ENCODE measurements at places on chromosomes 2 and 18.

GRCh38 chr2:238722181-238722580, 125.7 kb upstream of the TWIST2 start:
- no peak for DNase-seq

DNA sequence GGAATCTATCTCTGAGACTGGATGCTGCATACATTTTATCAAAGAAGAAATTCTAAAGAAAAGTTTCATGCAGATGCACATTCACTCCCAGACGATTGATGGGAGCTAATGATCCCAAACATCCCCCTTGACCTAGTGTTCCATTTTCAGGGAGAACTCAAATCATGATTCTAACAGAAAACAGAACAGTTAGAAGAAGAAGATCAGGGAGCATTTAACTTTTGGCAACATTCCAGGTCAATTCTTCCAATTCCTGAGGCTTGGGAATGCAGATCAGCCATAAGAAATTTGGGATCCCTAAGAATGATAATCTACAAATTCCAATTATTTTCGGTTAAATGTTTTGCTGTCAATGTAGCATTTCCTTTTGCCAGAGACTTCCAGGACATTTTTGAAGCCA, 96.6 kb downstream of the CPO start:
- DNase-seq: peak; percentile 43

- DNase-seq: no peak
Measured at GRCh38 chr2:64946769-64947247, 42.4 kb upstream of the SLC1A4 start.

DNA sequence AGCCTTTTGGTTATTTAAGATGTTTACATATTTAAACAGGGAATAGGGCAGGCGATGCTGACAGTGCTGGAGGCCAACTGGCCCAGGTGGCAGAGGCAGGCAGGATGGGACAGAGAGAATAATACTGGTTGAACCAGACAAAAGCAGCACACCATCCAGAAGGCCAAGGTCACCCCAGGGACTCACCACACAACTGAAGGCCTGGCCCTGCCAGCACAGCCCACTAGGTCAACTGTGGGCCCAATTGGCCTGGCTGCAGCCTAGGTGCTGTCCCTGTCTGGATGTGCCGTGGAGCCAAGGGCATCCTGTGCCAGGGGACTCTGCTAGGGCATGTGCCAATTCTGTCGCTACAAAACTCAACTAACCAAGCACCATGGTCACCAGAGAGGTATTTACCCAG, 69.2 kb downstream of the RNF152 start:
- DNase-seq: no peak

GRCh38 chr2:207895274-207895860, 125.7 kb upstream of the FZD5 start:
- DNase-seq: no peak

GRCh38 chr2:218988650-218989049, 3.7 kb upstream of the FEV start:
- DNase-seq: no peak

- DNase-seq: peak; percentile 68
Measured at GRCh38 chr2:112646791-112647689, 1.3 kb downstream of the SLC20A1 start.

GRCh38 chr18:78731398-78732032, 248.1 kb upstream of the SALL3 start:
- DNase-seq: no peak

DNA sequence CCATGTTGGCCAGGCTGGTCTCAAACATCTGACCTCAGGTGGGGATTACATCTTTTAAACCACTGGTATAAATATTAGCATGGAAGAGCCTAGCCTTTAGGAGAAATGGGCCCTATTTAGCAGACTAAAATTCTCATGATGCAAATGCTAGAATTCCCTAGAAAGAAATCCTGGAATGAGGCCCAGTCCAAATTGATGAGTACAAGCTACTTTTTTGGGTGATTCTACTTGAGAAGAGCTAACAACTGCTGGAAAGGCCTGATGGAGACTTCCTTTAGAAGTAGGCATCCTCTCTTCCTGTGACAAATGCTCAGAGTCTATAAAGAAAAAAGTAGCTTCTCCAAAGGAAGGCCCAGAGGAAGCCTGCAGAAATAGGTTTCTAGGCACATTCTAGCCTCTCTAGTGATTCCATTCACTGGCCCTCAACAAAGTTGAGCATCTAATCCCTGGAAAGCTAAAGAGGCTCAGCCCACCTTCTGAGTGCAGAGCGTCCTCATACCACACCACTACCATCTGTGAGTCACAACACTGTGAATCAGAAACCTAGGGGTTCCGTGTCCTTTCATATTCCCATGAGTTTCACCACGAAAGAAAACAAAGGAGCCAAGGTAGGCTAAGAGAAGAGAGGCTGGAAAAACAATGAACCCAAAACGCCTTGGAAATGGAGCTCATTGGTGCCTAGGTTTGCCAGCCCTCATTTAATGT, 183.1 kb downstream of the C1D start:
- no peak for DNase-seq

- DNase-seq: peak; percentile 76
Measured at GRCh38 chr2:29114946-29115609, at the start of gene CLIP4. Gene CLIP4 (plus strand): TSS chr2:29115415. CDS start chr2:29121389, 5,974 bp downstream.

- DNase-seq: no peak
Measured at GRCh38 chr18:53375621-53376020, 848.8 kb downstream of the MBD2 start.

DNA sequence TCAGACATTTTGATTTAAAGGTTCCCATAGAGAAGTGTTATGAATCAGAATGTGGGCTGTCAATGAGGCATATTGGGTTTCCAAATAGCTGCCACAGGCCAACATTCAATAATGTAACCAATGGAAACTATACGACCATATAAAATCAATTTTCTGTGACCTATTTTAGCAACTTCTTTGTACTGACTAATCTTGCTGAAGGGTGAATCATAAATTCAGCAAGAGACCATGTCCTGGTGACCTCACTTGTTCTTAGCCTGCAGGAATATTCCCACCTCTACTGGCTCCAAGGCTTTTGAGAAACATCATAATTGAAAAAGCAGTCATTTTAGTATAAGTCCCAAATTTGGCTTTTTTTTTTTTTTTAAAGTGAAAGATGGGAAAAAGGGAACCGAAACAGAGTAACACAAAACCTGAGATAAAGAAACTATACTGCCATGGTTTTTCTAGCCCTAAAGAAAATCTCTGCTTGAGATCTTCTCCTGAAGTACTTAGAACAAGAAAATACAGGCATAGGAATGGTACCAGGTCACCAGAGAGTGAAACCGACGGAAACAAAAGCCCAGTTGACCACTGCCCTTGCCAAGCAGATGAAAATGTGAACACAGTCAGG, 32.1 kb downstream of the PLEKHM3 start:
- no peak for DNase-seq

DNA sequence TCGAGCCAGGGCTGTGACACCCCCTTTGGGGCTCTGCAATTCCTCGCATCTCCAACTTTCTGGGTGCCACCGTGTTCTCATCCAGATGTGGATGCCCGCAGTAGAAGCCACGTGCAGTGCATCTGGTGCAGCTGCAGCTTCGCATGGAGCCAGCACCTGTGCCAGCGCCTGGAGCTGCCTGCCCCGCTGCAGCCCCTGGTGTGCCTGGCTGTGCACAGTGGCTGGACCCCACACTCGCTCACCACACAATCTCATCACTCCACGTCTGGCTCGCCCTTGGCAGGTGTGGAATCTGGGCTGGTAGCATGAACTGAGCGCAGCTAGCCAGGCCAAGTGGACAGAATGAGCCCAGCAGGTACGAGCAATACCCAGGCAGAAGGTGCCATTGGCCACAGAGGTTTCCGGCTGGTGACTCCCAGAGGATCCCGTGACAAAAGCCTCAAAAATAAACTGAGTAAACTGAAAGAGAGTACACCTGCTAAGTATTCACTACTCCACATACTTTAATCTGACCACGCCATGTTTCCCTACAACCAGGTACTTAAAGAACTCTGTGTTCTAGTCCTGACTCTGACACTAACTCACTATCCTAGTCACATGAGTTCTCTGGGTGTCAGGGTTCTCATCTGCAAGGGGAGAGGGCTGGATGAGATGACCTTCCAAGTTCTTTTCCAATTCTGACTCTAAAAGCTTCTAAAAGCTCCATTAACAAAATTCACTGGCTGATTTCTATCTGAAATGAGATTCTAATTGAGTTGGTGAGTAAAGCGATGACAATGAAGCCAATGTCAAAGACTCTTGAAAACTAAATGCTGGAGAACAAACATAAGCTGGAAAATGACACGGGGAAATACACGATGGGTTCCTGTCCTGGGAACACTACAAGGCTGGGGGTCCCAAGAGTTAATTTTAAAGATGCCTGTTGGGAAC, 37.1 kb downstream of the RNF152 start:
- no peak for DNase-seq

- no peak for DNase-seq
Measured at GRCh38 chr2:102258386-102259074, 52.8 kb upstream of the IL1RL1 start.

DNA sequence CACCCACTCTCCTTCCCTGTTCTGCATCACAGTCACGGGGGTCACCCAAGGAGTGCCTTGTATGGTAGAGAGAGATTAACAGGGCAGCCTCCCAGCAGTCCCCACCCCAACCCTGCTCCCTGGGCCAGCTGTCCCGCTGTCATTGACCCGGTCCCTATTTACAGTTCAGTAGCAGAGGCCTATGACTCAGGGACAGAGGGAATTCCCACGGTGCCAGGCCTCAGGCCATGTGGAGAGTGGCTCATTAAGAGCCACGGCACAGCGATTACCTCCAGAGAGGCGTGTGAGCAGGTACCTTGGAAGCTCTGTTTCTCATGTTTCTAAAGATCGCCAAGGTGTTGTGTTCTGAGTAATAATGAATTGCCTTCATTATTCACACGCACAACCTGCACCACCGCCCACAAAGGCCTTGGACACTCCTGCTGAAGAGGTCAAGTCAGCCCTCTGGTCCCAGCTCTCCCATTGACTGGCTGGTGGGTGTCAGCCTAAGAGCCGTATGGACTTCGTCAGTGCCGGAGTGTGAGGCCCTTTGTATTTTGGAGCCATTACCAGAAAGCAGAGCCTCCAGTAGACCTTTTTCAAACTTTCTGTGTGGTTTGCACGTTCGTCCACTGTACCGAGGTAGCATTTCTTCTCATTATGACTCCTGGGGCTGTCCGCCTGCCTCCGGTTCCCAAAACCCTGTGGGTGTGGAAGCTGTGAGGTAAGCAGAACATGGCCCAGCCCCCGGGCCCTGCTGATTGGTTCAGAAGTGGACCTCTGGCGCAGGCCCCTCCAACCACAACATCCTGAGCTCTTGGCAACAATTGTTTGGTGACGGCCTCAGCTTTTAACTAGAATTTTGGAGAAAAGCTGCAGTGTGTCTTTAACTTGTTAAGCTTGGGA, 47.0 kb downstream of the SERTAD2 start:
- peak; percentile 66 for DNase-seq

GRCh38 chr2:37318401-37318800, 6.2 kb downstream of the PRKD3 start:
- no peak for DNase-seq

- DNase-seq: no peak
Measured at GRCh38 chr2:237279012-237279768, 134.8 kb downstream of the COL6A3 start.

DNA sequence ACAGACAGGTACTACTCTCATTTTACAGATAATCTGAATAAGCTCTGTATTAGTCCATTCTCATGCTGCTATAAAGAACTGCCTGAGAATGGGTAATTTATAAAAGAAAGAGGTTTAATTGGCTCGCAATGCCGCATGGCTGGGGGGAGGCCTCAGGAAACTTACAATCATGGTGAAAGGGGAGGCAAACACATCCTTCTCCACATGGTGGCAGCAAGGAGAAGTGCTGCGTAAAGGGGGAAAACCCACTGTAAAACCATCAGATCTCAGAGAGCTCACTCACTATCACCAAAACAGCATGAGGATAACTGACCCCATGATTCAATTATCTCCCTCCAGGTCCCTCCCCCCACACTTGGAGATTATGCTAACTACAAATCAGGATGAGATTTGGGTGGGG, 254.4 kb downstream of the KCNE4 start:
- peak; percentile 60 for DNase-seq

DNA sequence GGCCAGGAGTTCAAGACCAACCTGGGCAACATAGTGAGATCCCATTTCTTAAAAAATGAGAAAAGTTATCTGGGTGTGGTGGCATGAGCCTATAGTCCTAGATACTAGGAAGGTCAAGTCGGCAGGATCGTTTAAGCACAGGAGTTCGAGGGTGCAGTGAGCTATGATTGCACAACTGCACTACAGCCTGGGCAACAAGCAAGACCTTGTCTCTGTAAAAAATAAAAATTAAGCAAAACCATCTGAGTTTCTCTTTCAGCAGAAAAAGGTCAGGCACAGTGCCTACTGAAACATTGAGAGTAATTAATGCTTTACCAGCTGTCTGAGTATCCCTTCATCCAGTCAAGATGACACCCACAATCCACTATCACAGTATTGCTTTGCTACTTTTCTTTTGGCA, 258.3 kb downstream of the MBD5 start:
- no peak for DNase-seq

- no peak for DNase-seq
Measured at GRCh38 chr2:15945909-15946705, 5.8 kb downstream of the MYCN start.

DNA sequence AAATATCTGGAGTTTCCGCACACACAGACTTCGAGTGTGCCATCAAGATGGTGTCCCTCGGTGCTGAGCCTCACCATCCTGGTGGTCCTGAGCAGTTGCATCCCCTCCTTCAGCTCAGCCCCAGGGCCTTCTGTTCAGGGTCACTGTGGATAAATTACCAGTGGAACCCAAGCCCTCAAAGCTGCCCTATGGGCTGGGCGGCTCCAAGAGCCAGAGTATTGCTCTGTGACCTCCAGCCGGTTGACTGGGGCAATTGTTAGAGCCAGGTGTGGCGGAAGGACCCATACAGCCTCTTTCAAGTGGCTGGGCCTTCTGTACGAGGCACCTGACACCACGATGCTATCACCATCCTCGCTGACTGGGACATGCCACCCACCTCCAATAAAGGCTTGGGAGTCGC, 215.5 kb downstream of the GBX2 start:
- no peak for DNase-seq

DNA sequence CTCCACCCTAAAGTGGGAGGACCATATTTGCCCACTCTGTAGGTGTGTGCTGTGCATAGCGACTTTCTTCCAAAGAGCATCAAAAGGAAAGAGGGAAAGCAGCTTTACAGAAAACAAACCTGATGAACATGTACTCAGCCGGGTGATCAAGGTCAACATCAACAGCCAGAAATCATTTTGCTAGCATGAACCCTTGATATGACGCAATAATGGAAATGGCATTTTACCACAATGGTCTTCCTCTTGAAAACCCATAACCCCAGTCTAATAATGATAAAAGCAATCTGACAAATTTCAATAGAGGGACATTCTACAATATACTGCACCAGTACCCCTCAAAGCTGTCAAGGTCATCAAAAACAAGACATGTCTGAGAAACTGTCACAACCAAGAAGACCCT, 350.2 kb downstream of the FBXO15 start:
- no peak for DNase-seq

- DNase-seq: peak; percentile 24
Measured at GRCh38 chr2:20208476-20208859, 16.5 kb downstream of the SDC1 start.

- DNase-seq: no peak
Measured at GRCh38 chr2:83686863-83687262, 772.2 kb downstream of the SUCLG1 start.

Data from NCI-H82 (cell line).